Head of caudate nucleus (tissue), 42 donors: ENCODE measurements at places on chromosomes 5 and 9.

DNA sequence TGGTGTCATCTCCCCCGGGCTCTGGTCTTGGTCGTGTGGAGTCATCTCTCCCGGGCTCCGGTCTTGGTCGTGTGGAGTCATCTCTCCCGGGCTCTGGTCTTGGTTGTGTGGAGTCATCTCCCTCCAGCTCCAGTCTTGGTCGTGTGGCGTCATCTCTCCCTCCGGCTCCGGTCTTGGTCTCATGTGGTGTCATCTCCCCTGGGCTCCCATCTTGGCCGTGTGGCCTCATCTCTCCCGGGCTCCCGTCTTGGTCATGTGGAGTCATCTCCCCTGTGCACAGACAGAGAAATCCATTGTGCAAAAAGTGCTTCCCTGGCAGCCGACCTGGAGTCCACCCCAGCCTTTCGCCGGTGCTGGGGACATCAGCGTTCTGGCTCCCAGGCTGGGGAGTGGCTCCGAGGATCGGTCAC is 91.1 kb upstream of the CACNA1B start:
- DNase-seq = no peak

- no peak for DNase-seq
Observed at GRCh38 chr9:18739127-18739526, 265.2 kb downstream of the ADAMTSL1 start.

DNA sequence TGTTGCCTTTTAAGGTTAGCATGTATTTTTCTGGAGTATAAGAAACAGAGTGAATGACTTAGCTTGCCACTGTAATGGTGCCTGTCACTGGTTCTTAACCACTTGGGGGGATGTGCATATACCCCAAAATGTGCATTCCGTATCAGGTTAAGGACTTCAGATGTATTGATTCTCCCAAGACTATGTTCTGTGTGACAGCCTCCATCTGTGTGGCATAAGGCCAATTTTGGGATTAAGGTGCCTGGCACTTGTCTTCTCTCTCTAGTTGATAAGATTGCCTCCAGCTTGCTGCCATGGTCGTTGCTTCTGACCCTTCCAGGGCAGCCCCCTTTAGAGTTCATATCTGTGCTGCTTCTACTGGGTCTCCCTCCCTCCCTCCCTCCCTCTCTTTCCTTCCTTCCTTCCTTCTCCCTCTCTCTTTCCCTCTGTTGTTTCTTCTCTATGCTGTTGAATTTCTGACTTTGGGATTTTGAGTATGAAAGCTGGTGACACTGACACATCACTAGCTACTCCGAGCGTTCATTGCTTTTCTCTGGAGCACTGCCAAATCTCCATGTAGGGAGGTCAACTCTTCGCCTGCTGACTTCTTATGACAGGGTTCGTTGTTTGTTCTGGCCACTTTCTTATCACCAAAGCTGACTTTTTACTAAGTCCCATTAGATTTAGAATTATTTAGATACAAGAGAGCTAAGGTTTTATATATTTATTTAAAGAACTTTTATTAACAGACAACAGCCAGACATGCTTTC is 31.0 kb downstream of the TNFAIP8 start:
- DNase-seq = no peak

- DNase-seq = no peak
Observed at GRCh38 chr9:127166111-127166510, 43.7 kb upstream of the ANGPTL2 start.

DNA sequence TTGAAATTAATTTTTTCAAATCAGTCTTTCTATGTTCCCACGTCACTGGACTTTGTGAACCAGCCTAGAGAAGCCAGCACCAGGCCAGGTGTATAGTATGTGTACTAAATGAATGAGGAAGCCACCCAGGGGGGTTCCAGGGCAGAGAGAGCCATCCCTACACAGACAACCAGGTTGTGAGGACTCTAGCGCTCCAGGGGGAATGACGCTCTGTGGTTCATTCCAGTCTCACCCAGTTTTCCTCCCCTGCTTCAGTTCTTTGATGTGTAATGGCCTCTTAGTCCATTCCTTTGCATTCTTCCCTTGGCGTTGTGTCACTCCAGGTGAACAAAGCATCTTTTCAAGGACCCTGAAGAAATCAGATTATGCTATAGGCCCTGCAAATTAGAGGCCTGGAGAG is 330.6 kb downstream of the NSG2 start:
- DNase-seq = no peak

GRCh38 chr5:179923436-179923835 is 15.7 kb upstream of the TBC1D9B start:
- DNase-seq = no peak

DNA sequence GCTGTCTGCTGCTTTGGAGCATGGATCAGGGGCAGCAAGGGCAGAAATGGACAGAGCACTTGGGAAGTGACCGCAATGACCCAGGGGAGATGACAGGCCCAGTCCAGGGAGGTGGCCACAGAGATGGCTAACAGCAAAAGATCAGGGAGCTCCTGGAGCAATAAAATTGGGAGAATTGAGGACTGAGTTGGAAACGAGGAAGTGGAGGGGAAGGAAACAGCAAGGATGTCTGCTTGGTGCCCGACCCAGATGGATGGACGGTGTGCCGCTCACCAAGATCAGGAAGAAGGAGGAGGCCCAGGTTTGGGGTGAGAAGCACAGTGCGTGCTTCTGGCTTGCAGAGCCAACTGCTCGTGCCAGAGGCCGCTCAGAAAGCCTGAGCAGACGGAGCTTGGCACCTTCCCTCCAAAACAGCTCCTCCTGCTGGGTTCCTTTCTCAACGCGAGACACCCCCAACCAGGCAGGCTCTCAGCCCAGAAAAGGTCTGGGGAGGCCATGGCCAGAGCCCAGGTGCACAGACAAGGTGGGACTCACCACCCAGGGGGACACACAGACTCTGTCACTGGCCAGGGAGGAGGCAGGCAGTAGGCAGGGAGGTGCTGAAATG is 1.7 kb upstream of the SLC34A1 start:
- peak; percentile 61 for DNase-seq

DNA sequence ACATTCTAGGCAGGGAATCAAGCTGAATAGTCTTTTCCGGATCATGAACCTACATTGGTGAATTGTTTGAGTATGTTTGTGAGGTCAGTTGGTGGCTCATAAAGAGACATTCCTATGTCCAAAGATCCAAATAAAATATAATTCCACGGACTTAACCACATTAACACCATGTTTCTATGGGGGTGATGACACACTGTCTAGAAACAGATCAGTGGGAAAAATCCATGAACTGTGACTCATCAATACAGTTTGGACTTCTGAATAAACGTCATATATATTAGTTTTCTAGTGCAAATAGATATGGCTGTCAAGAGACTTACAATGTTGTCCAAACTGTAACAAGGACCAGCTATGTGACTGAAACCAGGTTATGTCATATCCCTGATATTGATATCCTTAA is 509.9 kb upstream of the TYRP1 start:
- DNase-seq = no peak

DNA sequence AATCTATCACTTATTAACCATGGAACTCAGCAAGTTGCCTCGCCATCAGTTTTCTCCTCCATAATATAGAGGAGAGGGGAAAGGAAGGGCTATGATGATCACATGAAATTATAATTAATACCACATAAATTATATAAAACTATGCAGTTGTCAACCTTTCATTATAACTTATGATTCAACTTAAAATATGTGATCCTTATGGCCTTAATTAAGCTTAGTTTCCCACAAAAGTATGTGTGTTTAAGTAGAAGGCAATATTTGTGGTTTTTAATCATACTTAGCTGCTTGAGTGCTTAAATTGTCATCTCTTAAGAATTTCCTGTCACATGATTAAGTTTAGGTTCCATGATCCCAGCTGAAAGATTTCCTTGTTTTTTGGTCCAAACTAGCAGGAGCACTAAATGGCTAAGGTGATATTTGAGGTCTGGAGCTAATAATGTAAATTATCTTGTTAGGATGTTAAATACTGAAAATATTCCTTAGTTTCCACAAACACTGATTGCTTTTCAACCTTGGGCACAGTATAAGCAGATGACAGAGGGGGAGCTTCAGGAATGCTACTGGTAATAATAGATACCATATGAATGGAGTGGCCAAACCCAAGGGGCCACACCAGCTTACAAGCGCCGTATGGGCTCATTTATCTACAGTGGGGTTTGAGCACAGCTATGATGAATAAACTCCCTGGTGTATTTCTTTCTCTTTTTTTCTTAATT is 26.4 kb upstream of the F2R start:
- no peak for DNase-seq

DNA sequence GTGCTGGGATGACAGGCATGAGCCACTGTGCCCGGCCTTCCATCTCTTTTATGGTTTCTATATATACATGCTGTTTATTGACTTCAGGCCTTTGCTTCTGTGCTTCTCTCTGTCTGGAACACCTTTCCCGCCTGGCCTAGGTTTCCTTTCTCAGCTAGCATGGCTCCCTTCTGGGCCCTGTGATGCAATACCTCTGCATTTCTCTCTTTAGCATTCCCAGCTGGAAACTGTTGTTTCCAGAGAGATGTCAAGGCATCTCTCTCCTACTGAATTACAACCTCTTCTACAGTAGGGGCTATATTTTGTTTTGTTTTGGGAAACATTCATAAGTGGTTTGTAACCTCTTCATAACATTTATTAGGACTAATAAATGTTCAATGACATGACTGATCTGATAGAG is 57.1 kb downstream of the RPS23 start:
- no peak for DNase-seq

- no peak for DNase-seq
Observed at GRCh38 chr9:89418474-89418845, 79.5 kb downstream of the SEMA4D start.

DNA sequence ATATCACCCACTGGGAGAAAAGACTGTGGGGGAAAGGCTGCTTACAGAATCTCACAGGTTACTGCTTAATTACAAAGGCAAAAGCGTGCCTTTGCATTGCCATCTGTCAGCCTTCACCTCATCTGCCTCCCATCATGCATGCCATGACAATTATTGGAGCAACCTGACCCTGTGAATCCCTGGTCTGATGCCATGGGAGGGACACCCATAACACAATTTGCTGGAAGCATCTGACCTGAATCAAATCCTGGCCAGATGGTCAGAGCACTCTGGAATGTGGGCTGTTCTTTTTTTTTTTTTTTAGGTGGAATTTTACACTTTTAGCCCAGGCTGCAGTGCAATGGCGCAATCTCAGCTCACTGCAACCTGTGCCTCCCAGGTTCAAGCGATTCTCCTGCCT is 11.6 kb upstream of the RETREG1 start:
- no peak for DNase-seq

- peak; percentile 95 for DNase-seq
Observed at GRCh38 chr5:140557136-140557805, at the start of gene SRA1. Gene SRA1 (minus strand): TSS chr5:140557473. CDS start chr5:140557452, 21 bp downstream.

DNA sequence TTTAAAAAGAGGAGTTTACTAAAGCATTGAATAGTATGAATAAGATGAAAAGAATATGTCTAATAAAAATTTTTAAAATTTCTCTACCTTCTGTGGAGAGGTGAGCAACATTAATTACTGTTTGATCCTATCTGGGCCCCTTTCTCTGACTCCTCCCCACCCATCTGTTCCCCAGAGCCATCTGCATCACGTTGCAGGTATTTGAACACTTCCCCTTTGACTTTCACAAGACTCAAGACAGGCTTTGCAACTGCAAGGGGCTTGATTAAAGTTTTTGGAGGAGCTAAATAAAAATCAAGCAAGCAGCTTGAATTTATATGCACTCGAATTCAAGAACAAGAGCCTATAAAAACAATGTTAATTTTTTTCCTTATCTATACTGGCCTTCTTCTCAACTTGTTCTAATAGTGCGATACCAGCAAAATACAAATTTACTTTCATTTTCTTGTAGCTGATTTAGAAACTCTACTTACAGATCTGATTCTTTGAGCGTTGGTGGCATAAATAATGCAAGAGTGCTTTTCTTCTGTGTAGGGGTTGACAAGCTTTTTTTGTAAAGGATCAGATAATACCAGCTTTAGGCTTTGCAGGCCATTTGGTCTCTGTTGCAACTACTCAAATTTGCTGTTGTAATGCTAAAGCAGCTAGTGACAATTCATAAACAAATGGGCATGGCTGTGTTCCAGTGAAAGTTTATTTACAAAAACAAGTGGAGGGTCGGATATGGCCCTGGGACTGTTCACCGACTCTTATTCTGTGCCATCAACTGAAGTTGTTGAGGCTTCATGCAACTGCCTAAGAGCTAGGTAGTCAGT is 21.2 kb downstream of the TXNDC8 start:
- DNase-seq = no peak

DNA sequence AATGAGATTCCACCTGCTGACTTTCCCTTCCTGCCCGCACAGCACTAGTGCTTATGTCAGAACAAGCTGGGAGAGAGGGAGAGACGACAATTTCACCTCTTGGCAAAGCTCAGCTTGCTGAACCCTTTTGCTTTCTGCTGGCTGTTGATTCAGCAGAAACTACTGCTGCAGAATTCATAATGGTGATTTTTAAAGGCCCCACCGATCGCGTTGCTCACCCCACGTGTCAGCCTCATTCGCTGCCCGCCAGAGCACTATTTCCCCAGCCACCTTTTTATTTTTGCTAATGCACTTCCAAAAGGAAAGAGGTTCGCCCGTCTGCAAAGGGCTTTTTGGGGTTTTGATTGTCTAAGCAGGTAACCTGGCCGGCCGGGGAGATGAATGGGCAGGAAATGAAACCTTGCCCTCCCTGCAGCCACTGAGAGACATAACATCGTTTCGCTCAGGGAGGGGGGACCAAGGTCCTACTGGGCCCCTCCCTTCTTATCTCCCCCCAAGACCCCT is 1.3 kb downstream of the PPP2R2B start:
- DNase-seq = peak; percentile 19

- no peak for DNase-seq
Observed at GRCh38 chr9:37005517-37006140, 28.4 kb downstream of the PAX5 start.

GRCh38 chr5:69213513-69214215 is 21.0 kb upstream of the CDK7 start:
- no peak for DNase-seq

GRCh38 chr5:28567048-28567447 is 1528.7 kb upstream of the CDH9 start:
- no peak for DNase-seq

GRCh38 chr5:124733329-124733650 is 13.1 kb downstream of the ZNF608 start:
- no peak for DNase-seq

DNA sequence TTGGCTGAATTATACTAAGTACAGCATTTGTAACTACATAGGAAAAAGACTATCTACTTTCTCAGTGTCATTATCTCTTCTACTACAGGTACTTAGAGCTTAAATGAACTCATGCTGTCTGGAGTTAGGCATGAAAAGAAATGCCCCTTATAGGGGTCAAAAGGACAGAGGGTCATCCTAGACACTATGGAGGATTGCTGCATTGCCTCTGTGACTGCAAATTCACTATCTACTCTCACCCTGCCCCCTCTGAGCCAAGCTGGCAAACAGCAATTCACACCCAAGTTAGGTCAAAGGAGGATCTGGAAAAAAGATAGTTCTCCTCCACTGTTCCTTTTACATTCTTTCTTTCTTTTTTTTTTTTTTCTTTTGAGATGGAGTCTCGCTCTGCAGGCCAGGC is 36.7 kb downstream of the ANKRD31 start:
- DNase-seq = no peak
